ENCODE measurements at places on chromosomes 2 and 18. TPM values are rescaled to one million over a fixed set of nuclear protein-coding genes. Genes with fewer than 3 reads are reported as not detected.

The TOGARAM2 gene
- 1.0 TPM for polyA plus RNA-seq

The LGALSL gene
- polyA plus RNA-seq, result 49.3 TPM

- no peak for DNase-seq
Measured at GRCh38 chr18:77068321-77069312, 64.0 kb downstream of the MBP start.

- no peak for DNase-seq
Measured at GRCh38 chr2:99507937-99508818, 18.4 kb upstream of the REV1 start.

DNA sequence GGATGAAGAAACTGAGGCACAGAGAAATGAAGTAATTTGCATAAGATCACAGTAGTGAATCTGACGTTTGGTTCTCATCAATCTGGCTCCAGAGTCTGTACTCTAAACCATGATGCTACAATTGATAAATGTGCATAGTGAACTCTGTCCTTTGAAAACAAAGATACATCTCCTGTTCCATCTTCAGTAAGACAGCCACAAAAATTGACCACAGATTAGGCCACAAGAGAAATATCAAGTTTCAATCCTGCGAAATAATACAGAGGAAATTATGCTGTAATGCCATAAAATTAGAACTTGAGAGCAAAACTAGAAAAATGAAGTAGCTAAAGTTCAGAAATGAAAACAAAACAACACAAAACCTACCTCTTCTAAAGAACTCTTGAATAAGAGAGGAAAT is 28.4 kb downstream of the FAM98A start:
- DNase-seq, result no peak

GRCh38 chr2:36300697-36301096 is 54.9 kb upstream of the CRIM1 start:
- no peak for DNase-seq

Measured in right renal pelvis (tissue), 4 donors.